ENCODE measurements at places on chromosomes 12 and 14. TPM values are rescaled to one million over a fixed set of nuclear protein-coding genes. Genes with fewer than 3 reads are reported as not detected.

- no peak for DNase-seq
- no peak overlapping the region for H3K27ac ChIP-seq
- no peak overlapping the region for H3K4me3 ChIP-seq
- no peaks in the 10 kb centered on the region for H3K4me1 ChIP-seq
Observed at GRCh38 chr14:105118646-105119407, 49.7 kb downstream of the JAG2 start.

GRCh38 chr12:27338473-27338872, 5.8 kb downstream of the BMAL2 start:
- no peaks in the 10 kb centered on the region for H3K4me1 ChIP-seq
- H3K36me3 ChIP-seq = no peaks in the 10 kb centered on the region
- no peak overlapping the region for H3K27ac ChIP-seq
- DNase-seq = no peak
- H3K27me3 ChIP-seq = no peaks in the 10 kb centered on the region

- H3K36me3 ChIP-seq = no peaks in the 10 kb centered on the region
- no peak for DNase-seq
- no peak overlapping the region for H3K27ac ChIP-seq
- no peak overlapping the region for H3K4me3 ChIP-seq
- H3K27me3 ChIP-seq = no peaks in the 10 kb centered on the region
Observed at GRCh38 chr12:51760231-51760630, 88.3 kb downstream of the FIGNL2 start.

GRCh38 chr12:107328442-107329133, 235.2 kb upstream of the CRY1 start:
- H3K27me3 ChIP-seq = no peaks in the 10 kb centered on the region
- H3K4me1 ChIP-seq = no peaks in the 10 kb centered on the region
- H3K27ac ChIP-seq = no peak overlapping the region
- H3K36me3 ChIP-seq = no peaks in the 10 kb centered on the region
- DNase-seq = no peak

GRCh38 chr12:29425722-29426121, 44.8 kb upstream of the ERGIC2 start:
- no peaks in the 10 kb centered on the region for H3K27me3 ChIP-seq
- no peaks in the 10 kb centered on the region for H3K4me1 ChIP-seq

- H3K27me3 ChIP-seq = no peaks in the 10 kb centered on the region
- no peaks in the 10 kb centered on the region for H3K36me3 ChIP-seq
- no peak overlapping the region for H3K4me3 ChIP-seq
- no peaks in the 10 kb centered on the region for H3K4me1 ChIP-seq
Observed at GRCh38 chr14:37203423-37203822, 5.7 kb downstream of the MIPOL1 start.

GRCh38 chr14:77296906-77297305, 23.8 kb downstream of the POMT2 start:
- peaks cover 20% of the 10 kb centered on the region for H3K36me3 ChIP-seq
- no peak overlapping the region for H3K4me3 ChIP-seq
- no peaks in the 10 kb centered on the region for H3K27me3 ChIP-seq
- H3K4me1 ChIP-seq = peaks cover 2% of the 10 kb centered on the region

Gene TOMM20L
- total RNA-seq = not detected

Gene TMEM229B
- 7.8 TPM for total RNA-seq

Gene RNU7-1
- not detected for total RNA-seq

Gene KRT71
- not detected for total RNA-seq
